ENCODE measurements at places on chromosomes 4 and X.

DNA sequence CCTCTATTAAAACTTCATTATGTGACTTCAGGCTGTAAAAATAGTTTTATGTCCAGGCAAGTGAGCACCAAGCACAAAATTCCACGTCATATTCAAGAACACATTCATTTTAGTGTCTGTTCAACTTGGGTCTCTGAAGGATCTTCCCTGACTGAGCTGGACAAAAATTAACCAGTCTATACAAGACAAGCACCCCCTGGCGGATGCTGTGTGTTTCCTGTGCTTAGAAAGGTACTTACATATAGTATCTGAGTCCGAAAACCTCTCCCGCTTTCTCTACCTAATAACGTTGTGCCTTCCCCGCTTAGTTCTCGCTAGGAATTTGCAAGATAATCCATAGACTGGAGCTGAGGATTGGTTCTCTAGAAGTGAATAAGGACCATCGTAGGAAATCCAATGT lies 2214.5 kb upstream of the TENM3 start:
- DNase-seq, result peak; percentile 48

GRCh38 chr4:140426610-140427105 lies 790 bp downstream of the CLGN start:
- DNase-seq, result no peak

GRCh38 chr4:48706736-48707135 lies 73.3 kb downstream of the FRYL start:
- no peak for DNase-seq

- no peak for DNase-seq
Observed at GRCh38 chrX:46543441-46543840, 1.8 kb downstream of the ZNF674 start.

GRCh38 chr4:1187182-1187581 lies 14.8 kb upstream of the SPON2 start:
- DNase-seq, result no peak

DNA sequence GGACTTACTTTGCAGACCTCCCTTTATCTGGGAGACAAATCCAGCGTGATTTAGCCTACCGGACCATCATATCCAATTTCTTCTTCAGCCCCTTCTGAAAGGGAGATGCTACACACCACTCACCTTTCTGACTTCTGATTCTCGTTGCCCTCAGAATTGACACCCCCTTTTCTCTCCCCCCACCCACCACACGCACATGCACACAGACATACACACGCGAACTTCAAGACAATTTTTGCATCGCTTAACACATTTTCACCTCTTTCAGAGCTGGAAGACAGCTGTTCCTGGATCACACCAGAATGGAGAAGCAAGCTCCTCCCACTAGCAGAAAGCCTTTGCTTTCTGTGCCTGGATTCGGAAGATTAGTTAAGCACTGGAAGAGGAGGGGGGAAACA lies 1.0 kb upstream of the SNCA start:
- peak; percentile 24 for DNase-seq

GRCh38 chr4:134668237-134668636 lies 466.6 kb upstream of the PABPC4L start:
- no peak for DNase-seq

- DNase-seq, result no peak
Observed at GRCh38 chrX:63959975-63960374, 175.0 kb upstream of the ARHGEF9 start.

DNA sequence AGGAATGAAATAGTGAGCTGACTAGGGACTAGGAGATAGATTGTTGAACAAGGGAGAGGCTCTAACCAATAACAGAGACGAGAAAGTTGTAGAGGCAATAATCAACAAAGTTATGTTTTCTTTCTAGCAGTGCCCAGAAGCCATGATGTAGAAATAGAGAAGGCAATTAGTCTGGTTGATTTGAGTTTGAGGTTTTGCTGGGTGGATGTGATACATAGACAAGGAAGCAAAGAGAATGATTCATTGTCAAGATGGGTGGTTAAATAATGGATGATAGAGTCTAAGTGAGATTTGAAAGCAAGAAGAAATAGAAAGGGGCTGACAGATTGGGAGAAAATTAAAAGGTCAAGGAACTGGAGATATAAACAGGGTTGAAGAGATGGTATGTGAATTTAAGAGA lies 11.2 kb downstream of the RBM41 start:
- no peak for DNase-seq

- no peak for DNase-seq
Observed at GRCh38 chr4:16626945-16627344, 271.5 kb downstream of the LDB2 start.

- DNase-seq, result no peak
Observed at GRCh38 chr4:82584931-82585330, 23.1 kb upstream of the TMEM150C start.

DNA sequence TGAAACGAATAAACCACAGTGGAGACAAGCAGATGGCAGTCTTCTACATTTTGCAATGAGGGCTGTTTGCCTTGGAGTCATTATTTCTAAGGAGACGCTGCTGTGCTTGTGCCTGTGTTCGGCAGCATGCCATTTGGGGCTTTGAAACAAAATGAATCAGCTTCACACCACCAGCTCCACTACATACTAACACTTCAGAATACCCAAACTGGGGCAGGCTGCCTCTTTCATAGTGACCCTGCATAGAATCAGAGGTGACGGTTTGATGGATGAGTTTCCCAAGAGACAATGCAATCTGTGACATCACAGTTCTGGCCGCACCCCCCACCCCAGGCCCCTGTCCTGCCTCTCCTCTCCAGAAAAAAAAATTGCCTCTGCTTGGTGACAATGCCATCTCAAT lies 57.1 kb upstream of the MID1 start:
- DNase-seq, result no peak

DNA sequence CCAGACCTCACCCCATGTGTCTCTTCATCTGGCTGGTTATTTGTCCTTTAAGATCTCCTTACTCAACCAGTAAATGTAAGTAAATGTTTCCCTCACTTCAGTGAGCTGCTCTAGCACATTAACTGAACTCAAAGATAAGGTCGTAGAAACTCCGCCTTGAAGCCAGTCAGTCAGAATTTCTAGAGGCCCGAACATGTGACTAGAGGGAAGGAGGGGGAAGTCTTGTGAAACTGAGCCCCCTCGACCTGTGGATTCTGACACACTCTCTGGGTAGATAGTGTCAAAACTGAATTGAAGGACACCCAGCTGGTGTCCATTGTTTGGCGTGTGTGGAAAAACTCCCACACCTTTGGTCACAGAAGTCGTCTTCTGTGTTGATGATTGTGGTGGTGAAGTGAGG lies 933.9 kb downstream of the ADGRL3 start:
- no peak for DNase-seq

GRCh38 chr4:22708961-22709360 lies 16.2 kb downstream of the GBA3 start:
- no peak for DNase-seq

GRCh38 chr4:68748181-68748991 lies 67.4 kb upstream of the UGT2B10 start:
- no peak for DNase-seq

GRCh38 chrX:69100478-69100877 lies 64.8 kb downstream of the PJA1 start:
- DNase-seq, result no peak

- no peak for DNase-seq
Observed at GRCh38 chr4:3668825-3669552, 97.2 kb upstream of the ADRA2C start.

DNA sequence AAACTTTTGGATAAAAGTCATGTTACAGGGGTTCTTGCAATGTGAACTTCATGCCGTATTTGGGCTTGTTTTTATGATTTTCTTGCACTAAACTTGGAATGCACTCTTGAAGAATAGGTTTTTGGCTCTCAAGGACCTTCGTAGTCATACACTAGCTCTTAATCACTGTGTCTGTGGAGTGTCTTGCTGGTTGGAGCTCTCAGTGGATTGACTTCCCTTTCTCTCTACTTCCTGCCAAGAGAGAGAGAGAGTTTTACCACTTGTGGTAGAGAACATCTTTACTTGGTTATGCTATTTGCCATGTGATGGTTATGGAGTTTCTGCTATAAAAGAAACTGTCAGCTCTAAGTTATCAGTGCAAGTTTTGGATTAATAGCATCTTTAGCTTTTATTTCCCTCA lies 112.4 kb downstream of the BMPR1B start:
- no peak for DNase-seq

DNA sequence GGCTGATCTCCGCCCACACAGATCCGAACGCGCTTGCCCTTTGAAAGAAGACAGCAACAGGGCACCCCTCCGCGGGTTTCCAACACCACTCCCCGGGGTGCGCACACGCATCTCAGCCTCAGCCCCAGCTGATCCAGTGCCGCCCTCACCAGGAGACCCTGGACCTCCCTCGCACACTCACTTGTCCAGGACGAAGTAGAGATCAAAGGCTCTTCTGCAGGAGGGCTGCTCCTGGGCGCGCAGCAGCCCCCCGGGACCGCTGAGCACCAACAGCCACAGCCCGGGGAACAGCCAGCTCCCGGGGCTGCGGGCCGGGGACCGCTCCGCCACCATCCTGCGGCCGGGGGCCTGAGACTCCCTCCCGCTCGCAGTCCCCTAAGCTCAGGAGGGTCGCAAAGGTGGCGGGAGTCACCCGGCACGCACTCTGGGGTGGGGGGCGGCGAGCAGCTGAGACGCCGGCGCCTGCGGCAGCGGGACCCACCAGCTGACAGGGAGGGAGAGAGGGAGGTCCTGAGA lies 743 bp downstream of the ANTXR2 start:
- DNase-seq, result peak; percentile 47

GRCh38 chr4:77002321-77003107 lies 53.0 kb downstream of the SEPTIN11 start:
- DNase-seq, result no peak

GRCh38 chrX:50579955-50580354 lies 109.3 kb upstream of the DGKK start:
- DNase-seq, result peak; percentile 67

- DNase-seq, result no peak
Observed at GRCh38 chr4:90498175-90498574, 371.0 kb downstream of the CCSER1 start.

DNA sequence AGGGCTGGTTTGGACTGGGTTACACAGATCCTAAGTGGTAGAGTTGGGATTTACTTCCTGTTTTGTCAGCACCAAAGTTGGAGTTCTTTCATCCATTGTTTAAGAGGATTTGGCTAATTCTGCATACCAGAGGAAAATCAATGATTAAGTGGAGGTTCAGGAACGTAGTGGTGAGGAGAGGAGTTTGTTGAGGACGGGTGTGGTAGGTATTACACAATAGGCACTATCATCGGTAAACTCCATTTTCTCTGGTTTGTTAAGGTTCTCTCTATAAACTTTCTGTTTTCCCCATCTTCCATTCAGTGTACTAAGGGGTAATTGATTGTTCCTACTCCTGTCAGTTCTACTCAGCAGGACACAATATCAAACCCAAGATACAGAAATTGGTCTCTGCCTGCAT lies 107.5 kb upstream of the VCX2 start:
- DNase-seq, result no peak
